Mesothelial cell of epicardium (in vitro differentiated cells): ENCODE measurements at places on chromosomes 3 and 15. TPM values are rescaled to one million over a fixed set of nuclear protein-coding genes. Genes with fewer than 3 reads are reported as not detected.

GRCh38 chr3:12681089-12681942 is 17.4 kb upstream of the RAF1 start:
- no peaks in the 10 kb centered on the region for H3K4me1 ChIP-seq
- H3K27me3 ChIP-seq: no peaks in the 10 kb centered on the region
- H3K4me3 ChIP-seq: no peak overlapping the region
- no peak for DNase-seq
- no peaks in the 10 kb centered on the region for H3K36me3 ChIP-seq

GRCh38 chr3:10753964-10754363 is 62.1 kb upstream of the SLC6A11 start:
- DNase-seq: peak; percentile 69
- no peaks in the 10 kb centered on the region for H3K4me1 ChIP-seq
- H3K27me3 ChIP-seq: peaks cover 29% of the 10 kb centered on the region
- H3K27ac ChIP-seq: no peak overlapping the region

- no peaks in the 10 kb centered on the region for H3K36me3 ChIP-seq
- H3K27ac ChIP-seq: no peak overlapping the region
- peaks cover 8% of the 10 kb centered on the region for H3K27me3 ChIP-seq
- no peak overlapping the region for H3K4me3 ChIP-seq
- DNase-seq: no peak
Observed at GRCh38 chr3:132386259-132386658, 31.0 kb upstream of the DNAJC13 start.

TNFSF10 gene
- total RNA-seq: 1.2 to 2.3 TPM (median 1.7 TPM) in 3 replicates

DNA sequence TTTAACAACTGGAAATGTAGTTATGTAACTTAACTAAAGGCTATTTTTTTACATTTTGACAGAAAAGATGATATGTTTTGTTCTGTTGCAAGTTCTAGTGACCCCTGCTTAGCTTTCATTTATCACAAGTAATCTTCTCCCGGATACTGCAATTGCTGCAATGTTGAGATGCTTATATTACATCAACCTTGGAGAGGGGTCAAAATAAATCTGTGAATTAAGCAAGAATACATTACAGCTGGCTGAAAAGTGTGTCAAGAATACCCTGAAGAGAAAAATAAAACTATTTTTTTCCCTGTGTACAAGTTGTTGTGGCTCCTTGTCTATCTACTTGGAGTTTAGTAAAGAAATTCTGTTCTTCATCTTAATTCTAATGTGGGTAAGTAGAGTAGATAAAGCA is 232.1 kb upstream of the GOLIM4 start:
- H3K36me3 ChIP-seq: peaks cover 8% of the 10 kb centered on the region
- H3K27ac ChIP-seq: peak overlapping the region; percentile 22
- H3K4me3 ChIP-seq: no peak overlapping the region
- H3K4me1 ChIP-seq: peaks cover 37% of the 10 kb centered on the region
- H3K27me3 ChIP-seq: no peaks in the 10 kb centered on the region
- DNase-seq: no peak

- peaks cover 16% of the 10 kb centered on the region for H3K4me1 ChIP-seq
- H3K27ac ChIP-seq: no peak overlapping the region
- H3K4me3 ChIP-seq: no peak overlapping the region
Observed at GRCh38 chr15:94793207-94793606, 561.8 kb downstream of the MCTP2 start.

CCR9 gene
- not detected in 3 replicates for total RNA-seq

DNA sequence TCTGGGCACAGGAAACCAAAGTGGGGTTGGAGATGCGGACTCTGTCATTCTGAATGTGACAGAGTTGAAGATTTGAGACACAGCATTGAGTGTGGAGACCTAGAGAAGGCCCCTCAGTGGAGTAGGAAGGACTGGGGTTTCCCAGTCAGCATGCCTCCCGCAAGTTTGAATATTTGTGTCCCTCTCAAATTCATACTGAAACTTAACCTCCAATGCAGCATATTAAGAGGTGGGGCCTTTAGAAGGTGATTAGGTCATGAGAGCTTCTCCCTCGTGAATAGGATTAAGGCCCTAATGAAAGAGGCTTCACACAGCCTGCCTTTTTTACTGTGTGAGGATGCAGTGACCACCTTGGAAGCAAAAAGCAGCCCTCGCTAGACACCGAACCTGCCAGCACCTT is 8.0 kb downstream of the HDDC3 start:
- H3K4me1 ChIP-seq: no peaks in the 10 kb centered on the region
- peaks cover 13% of the 10 kb centered on the region for H3K36me3 ChIP-seq
- H3K27ac ChIP-seq: no peak overlapping the region
- H3K27me3 ChIP-seq: no peaks in the 10 kb centered on the region
- H3K4me3 ChIP-seq: no peak overlapping the region

GRCh38 chr15:78930577-78931388 is 14.1 kb downstream of the CTSH start:
- H3K27ac ChIP-seq: peak overlapping the region; percentile 98
- no peaks in the 10 kb centered on the region for H3K27me3 ChIP-seq
- peaks cover 31% of the 10 kb centered on the region for H3K36me3 ChIP-seq
- peaks cover 31% of the 10 kb centered on the region for H3K4me1 ChIP-seq

DNA sequence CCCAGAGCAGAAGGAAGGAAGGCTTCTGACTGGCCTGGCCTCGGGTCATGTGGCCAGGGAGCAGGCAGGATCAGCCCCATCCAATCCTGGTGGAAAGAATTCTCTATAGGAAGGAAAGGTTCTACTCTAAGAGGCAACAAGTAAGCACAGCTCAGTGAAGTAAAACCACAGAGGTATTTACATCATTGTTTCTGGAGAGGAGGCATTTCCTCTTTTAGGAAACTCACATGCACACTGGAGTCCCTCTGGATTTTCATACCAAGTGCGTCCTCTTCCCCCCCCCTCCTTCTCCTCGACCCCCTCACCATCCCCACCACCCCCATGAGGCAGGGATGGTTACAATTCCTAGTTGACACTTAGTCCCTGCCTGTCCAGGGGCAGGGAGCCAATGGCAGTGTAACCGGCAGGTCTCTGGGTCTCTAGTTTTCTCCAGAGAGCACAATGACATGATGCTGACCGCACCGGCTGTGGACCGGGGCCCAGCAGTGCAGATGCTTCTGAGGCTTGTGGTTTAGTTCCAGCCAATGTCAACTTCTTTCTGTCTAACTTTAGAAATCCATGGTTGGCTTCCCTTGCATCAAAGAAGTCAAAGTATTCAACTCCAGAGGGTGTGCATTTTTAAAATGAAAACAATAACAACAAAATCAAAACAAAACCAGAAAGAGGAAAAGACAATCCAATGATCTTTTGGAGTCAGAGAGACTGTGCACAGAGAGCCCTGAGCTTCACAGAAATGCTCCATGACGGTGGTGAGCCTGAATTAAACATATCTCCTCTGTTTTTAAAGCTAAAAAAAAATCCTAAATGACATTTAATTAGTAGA is 230.3 kb upstream of the TLE3 start:
- H3K4me3 ChIP-seq: no peak overlapping the region
- peak; percentile 35 for DNase-seq
- peaks cover 10% of the 10 kb centered on the region for H3K36me3 ChIP-seq
- peak overlapping the region; percentile 69 for H3K27ac ChIP-seq

MCF2L2 gene
- 2.0 to 3.4 TPM (median 3.1 TPM) in 3 replicates for total RNA-seq

GPR149 gene
- not detected in 3 replicates for total RNA-seq

SAMD7 gene
- total RNA-seq: not detected in 3 replicates

- no peak overlapping the region for H3K27ac ChIP-seq
- no peak for DNase-seq
- H3K4me1 ChIP-seq: peaks cover 7% of the 10 kb centered on the region
- peaks cover 29% of the 10 kb centered on the region for H3K27me3 ChIP-seq
Observed at GRCh38 chr3:134613006-134613520, 37.8 kb downstream of the KY start.

DNA sequence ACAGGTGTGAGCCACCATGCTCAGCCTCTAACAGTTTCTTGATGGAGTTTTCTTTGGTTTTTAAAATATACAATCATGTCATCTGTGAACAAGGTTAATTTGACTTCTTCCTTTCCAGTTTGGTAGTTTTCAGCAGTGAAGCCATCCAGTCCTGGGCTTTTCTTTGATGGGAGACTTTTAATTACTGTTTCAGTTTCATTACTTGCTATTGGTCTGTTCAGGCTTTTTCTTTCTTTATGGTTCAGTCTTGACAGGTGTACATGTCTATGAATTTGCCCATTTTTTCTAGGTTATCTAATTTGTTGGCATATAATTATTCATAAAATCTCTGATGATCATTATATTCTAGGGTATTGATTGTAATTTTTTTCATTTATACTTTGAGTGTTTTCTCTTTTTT is 36.8 kb downstream of the PFN2 start:
- H3K27me3 ChIP-seq: no peaks in the 10 kb centered on the region
- no peak for DNase-seq
- no peaks in the 10 kb centered on the region for H3K4me1 ChIP-seq

DNA sequence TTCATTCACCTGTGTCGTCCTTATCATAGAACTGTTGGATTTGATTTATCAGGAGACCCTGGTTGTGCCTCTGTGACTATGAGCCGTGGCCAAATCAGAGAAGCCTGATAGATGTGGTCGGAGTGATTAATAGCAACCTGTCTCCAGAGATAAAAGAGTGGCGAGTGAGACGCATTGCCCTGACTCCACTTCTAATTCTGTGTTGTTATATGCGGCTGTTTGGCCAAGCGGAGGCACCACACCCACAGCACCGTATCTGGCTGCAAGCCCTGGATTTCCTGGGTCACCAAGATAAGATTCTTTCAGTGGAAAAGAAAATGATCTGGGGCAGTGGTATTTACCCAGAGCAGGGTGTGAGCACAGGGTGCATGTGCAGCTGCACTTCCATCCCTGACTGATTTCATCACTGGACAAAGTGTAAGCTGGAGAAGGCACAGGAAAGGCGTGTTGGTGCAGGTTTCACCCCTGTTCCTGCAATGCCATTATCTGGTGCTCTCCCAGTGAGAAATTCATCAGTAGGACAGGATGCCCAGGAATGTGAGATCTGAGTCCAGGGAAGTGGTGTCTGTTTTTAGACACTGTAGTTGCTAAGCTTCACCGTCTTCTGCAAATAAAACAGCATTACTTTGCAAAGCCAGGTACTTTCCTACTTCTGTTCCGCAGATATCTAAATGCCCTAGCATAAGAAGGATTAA is 84.6 kb downstream of the CD47 start:
- no peak overlapping the region for H3K4me3 ChIP-seq
- no peak for DNase-seq
- peaks cover 21% of the 10 kb centered on the region for H3K4me1 ChIP-seq
- H3K36me3 ChIP-seq: no peaks in the 10 kb centered on the region

GRCh38 chr3:46926039-46926438 is 48.5 kb downstream of the PTH1R start:
- DNase-seq: no peak
- H3K27me3 ChIP-seq: no peaks in the 10 kb centered on the region
- H3K27ac ChIP-seq: no peak overlapping the region
- H3K36me3 ChIP-seq: peaks cover 24% of the 10 kb centered on the region
- H3K4me1 ChIP-seq: peaks cover 7% of the 10 kb centered on the region

ATP13A4 gene
- 1.9 to 2.0 TPM (median 2.0 TPM) in 3 replicates for total RNA-seq

- no peak for DNase-seq
- H3K36me3 ChIP-seq: peaks cover 7% of the 10 kb centered on the region
- no peak overlapping the region for H3K4me3 ChIP-seq
- H3K27ac ChIP-seq: no peak overlapping the region
- no peaks in the 10 kb centered on the region for H3K27me3 ChIP-seq
Observed at GRCh38 chr3:101270149-101270548, 50.2 kb downstream of the IMPG2 start.

- no peaks in the 10 kb centered on the region for H3K36me3 ChIP-seq
- H3K4me1 ChIP-seq: peaks cover 4% of the 10 kb centered on the region
- H3K4me3 ChIP-seq: no peak overlapping the region
- H3K27me3 ChIP-seq: peaks cover 32% of the 10 kb centered on the region
Observed at GRCh38 chr15:27585041-27585640, 514.0 kb downstream of the OCA2 start.

DNA sequence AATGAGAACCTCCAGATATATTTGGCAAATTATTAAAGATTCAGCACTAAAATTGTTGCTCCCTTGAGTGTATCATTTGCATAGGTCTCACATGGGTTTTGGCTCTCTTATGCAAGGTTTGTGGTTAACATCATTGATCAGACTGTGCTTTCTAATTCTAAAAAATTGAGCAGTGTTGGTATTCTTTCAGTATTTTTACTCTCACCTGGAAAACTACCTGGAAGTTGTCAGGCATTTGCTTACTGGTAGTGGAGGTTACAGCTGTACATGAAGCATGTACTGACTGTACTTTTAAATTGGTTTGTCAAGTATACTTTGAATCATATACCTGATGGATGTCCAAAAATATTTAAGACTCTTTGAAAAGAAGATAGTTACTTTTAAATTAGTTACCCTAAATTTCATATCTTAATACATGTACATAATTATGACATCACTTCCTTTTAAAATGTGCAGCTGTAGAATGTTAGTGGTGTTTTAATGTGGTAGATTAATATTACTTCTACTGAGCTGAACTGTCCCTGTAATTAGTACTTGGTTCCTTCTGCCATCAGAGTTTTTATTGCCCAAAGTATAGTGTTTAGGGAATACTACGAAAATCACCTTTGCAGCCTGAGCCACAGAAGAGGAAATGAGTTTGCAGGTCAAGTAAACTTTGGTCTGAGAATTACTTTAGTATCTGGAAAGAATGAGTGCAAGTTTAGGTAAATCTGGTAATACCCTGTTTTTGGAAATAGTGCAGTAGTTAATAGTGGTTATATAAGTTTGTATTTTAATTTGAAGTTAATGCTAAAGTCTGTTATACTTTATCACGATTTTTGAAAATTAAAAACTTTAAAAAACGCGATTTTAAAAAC is 2.8 kb downstream of the CHD2 start:
- peak overlapping the region; percentile 100 for H3K27ac ChIP-seq
- no peak for DNase-seq
- H3K4me3 ChIP-seq: peak overlapping the region; percentile 90
- peaks cover 13% of the 10 kb centered on the region for H3K36me3 ChIP-seq
- no peaks in the 10 kb centered on the region for H3K27me3 ChIP-seq
- H3K4me1 ChIP-seq: peaks cover 46% of the 10 kb centered on the region

FBXL2 gene
- total RNA-seq: 23.5 to 25.6 TPM (median 23.6 TPM) in 3 replicates

SLC15A2 gene
- 3.4 to 5.4 TPM (median 4.8 TPM) in 3 replicates for total RNA-seq

- no peak overlapping the region for H3K4me3 ChIP-seq
- no peak overlapping the region for H3K27ac ChIP-seq
- H3K36me3 ChIP-seq: no peaks in the 10 kb centered on the region
- H3K4me1 ChIP-seq: peaks cover 2% of the 10 kb centered on the region
- no peak for DNase-seq
Observed at GRCh38 chr15:59838900-59839299, 149.8 kb upstream of the BNIP2 start.

SYNM gene
- total RNA-seq: 1.2 to 1.4 TPM (median 1.3 TPM) in 3 replicates

DNA sequence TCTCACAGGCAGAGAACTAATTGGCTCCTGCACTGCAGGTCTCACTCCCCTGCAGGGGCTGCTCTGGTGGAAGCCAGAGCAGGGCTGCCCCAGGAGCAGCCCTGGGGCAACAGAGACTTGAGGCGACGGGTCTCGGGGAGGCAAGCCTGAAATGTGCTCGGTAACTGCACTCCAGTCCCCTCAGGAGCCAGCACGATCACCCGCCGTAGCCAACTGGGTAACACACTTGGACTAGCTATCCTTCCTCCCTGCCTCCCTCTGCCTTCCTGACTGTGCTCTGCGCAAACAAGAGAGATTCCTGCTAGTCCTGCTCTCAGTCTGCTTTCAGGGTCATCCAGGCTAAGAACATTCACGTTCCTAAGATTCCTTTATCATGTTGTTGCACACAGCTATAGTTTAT is 140.7 kb upstream of the NSMCE3 start:
- no peak for DNase-seq
- no peak overlapping the region for H3K4me3 ChIP-seq
- H3K4me1 ChIP-seq: peaks cover 5% of the 10 kb centered on the region
- H3K27ac ChIP-seq: peak overlapping the region; percentile 26
- peaks cover 6% of the 10 kb centered on the region for H3K27me3 ChIP-seq

GRCh38 chr3:85255949-85256348 is 297.2 kb downstream of the CADM2 start:
- no peak overlapping the region for H3K4me3 ChIP-seq
- H3K27ac ChIP-seq: no peak overlapping the region
- H3K36me3 ChIP-seq: no peaks in the 10 kb centered on the region
- DNase-seq: no peak

POTEB gene
- not detected in 3 replicates for total RNA-seq

DNAJC13 gene
- total RNA-seq: 34.2 to 37.8 TPM (median 37.6 TPM) in 3 replicates
